ENCODE measurements at places on chromosomes 2 and 18.
A peak's percentile ranks its signal among the peaks of the same experiment; 100 is the strongest.

GRCh38 chr2:216429428-216429827, 17.1 kb downstream of the SMARCAL1 start:
- no peak for DNase-seq

- DNase-seq = no peak
These were observed 20.1 kb upstream of the PPP3R1 start for GRCh38 chr2:68272246-68272994.

DNA sequence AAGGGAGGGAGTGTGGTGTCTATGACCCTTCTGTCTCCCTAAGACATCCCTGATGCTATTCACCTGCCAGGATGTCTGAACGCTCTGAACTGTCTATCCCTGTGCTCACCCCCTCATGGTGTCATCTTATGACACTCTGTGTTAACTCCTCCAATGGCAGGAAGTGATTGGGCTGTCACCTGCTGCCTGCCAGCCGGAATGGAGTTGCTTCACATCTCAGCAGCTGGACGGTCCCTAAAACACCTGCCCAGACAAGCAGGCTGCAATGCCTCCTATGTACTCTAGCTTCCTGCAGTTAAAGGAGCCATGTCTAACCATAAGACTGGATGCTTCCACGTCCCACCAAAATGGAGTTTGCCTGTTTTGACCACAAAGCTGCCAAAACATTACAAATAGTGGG, 99.9 kb downstream of the CPO start:
- no peak for DNase-seq

DNA sequence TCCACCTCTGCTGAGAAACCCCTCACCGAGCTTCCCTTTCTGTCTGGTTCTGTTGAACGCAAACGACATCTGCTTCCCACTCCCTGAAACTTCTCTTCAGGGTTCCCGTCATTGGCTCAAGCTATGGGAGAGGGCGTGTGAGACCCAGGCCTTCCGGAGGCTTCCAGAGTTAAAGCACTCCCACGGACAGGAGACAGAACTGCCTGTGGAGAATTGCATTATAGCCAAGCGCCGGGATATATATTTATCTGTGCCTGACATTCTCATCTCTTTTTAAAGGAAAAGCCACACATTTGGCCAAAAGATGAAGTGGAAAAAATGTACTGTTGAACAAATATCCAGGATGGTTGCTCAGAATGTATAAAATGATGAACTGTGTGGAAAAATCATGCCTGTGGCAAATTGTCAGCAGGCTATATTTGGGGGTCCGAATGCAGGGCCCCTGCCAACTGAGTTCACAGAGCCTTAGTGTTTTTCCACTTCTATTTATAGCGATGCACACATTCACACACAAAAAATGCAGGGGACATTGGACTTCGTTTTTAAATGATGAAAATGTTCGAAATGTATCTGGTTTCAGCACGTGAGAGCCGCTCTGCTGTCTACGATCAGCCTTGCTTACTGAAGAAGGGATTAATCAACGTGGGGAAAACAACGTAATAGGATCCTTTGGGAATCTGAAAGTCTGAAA, 59.5 kb downstream of the E2F6 start:
- no peak for DNase-seq

GRCh38 chr2:134099273-134099672, 154.6 kb upstream of the MGAT5 start:
- DNase-seq = no peak

DNA sequence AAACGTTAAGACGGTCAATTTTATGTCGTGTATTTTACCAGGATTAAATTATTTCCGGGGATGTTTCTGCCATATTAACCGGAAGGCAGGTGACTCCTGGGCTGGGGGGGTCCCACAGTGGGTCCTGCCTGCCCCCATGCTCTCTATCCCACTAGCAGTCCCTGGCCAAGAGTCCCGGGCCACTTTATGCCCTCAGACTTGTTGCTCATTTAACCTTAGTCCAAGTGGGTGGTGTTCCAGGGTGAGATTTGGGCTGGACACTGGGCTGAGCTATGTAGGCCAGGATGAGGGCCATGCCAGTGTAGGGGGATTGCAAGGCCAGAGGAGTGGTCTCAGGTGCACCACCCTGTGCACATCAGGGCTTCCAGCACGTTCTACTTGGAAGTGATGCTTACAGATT, 24.1 kb downstream of the TWIST2 start:
- no peak for DNase-seq

- no peak for DNase-seq
These were observed 4.6 kb downstream of the DOCK10 start for GRCh38 chr2:225037415-225038230.

DNA sequence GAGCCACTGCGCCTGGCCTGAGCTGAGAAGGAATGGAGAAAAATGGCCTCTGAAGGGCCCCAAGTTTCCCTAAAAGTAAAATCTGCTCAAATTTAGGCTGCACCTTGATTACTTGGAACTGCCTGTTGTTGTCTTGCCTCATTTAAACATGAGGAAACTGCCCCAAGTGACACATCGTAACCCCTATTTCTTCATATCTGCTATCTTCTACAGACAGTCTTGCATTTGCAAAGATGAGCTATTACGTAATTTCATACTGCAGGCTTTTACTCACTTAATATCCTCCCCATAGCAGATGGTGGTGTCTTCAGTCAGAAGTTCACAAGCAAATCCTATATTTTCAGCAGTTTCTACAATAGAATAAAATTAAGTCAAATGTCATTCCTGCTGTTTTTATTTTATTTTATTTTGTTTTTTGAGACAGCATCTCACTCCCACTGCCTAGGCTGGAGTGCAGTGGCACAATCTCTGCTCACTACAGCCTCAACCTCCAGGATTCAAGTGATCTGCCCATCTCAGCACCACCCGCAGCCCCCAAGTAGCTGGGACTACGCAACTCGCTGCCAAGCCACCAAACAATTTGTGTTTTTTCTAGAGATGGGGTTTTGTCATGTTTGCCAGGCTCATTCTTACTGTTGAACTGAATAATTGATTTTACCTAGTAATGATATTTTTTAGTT, 45.3 kb upstream of the NARS1 start:
- no peak for DNase-seq

- DNase-seq = no peak
These were observed 487.0 kb upstream of the FANCL start for GRCh38 chr2:58727981-58728656.

DNA sequence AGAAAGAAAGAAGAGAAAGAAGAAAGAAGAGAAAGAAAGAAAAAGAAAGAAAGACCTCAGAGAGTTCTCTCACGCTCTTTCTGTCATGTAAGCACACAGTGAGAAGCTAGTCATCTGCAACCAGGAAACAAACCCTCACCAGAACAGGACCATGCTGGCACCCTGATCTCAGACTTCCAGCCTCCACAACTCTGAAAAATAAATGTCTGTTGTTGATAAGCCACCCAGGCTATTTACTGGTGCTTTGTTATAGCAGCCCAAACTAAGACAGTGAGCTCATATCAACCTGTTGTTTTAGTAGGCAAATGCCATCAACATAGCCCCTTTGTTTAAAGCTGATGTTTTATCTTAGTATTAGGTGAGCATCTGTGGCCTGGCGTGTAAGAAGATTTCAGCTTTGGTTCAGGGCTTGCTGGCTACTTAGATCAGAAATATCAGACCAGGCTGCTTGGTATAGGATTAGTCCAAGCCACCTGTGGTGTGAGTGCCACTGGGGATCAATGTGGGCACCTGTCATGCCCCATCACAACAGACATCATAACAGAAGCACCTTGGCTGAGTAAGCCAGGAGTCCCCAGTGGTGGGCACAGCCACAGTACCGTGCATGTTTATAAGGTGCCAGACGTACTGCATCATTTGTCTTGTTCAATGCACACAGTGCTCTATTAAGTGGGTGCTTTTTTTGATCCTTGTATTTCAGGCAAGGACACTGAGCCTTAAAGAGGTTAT, 94.4 kb downstream of the LBH start:
- peak; percentile 40 for DNase-seq

- no peak for DNase-seq
These were observed 107.9 kb downstream of the ALPK2 start for GRCh38 chr18:58520969-58521368.

GRCh38 chr2:71952572-71953188, 195.0 kb downstream of the CYP26B1 start:
- no peak for DNase-seq

GRCh38 chr2:128643221-128644065, 324.8 kb upstream of the HS6ST1 start:
- DNase-seq = no peak

- DNase-seq = no peak
These were observed 43.1 kb downstream of the INHBB start for GRCh38 chr2:120389036-120389391.

- peak; percentile 43 for DNase-seq
These were observed 117.4 kb upstream of the CWC22 start for GRCh38 chr2:180124273-180125139.

DNA sequence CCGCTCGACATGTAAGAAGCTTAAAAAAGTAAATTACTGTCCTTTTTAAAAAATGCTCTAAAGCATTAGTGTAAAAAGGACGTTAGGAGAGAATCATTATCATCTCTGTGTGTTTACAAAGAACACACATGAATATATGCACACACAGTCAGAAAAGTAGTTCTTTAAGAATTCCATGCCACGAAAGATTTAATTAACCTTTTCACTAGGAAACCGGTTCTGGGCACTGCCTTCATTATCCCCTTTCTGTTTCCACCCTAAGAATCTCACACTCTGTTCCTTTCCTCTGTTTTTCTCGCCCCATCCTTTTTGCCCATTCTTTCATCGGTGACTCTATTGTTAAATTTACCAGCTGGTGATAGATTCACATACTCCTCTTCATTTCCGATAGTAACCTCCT, 338.6 kb downstream of the DCC start:
- DNase-seq = no peak

DNA sequence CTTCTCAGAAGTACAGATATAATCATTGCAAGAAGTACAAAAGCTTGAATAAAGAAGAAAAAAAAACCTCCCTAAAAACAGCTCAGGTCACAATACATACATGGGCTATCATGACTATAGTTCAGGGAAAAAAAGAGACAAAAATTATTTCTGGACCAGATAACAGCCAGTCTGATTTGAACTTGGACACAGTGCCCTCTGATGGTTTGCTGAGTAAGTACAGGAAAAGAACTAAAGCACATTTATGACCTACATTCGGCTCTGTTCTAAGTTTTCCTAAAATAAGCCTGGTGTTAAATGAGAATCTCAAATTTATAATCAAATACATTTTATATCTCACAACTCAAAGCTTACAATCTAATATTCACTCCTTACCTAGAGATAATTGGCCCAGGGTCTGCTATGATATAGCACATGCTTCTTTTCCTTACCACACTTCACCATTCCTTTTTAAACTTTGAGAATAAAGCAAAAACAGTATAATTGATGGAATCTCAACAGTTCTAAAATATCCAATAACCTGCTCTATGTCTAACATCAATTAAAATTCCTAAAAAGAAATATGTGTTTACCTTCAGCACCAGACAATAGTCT, 81.1 kb downstream of the RAPH1 start:
- DNase-seq = peak; percentile 53

- no peak for DNase-seq
These were observed 635.5 kb upstream of the NETO1 start for GRCh38 chr18:73503326-73503725.

DNA sequence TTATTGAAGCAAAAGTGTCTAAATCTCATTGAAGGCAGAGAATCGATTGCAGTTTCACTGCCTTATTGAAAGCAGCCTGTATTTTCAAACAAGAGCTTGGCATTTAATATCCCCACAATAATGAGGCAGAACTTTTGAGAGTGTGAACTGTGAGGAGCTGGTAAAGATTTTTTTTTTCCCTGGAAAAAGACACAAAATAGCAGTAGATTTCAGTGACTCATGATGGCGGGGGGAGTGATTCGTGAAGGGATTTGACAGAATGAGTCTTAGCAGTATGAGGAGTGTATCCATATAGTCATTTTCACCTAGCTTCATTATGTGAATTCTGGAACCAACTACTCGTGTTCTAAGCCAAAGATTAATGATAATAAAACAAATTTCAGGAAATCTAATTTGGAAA, 242.9 kb downstream of the ARL6IP6 start:
- no peak for DNase-seq

- DNase-seq = no peak
These were observed 80.8 kb downstream of the FMNL2 start for GRCh38 chr2:152415796-152416195.

- no peak for DNase-seq
These were observed 234.0 kb downstream of the EIPR1 start for GRCh38 chr2:3143602-3144001.

DNA sequence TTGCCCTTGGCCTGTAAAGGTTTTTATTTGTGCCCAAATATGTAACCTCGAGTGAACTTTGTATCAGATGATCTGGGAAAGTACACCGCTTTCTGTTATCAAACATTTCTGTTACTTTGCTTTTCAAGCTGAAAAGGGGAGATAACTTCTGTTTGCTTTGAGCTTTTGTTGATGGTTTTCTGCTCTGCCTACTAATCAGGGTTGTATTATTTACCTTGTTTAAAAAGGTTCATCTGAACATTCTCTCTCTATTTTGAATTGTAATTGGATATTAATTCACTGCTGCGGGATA, 79.4 kb downstream of the XRCC5 start:
- no peak for DNase-seq

DNA sequence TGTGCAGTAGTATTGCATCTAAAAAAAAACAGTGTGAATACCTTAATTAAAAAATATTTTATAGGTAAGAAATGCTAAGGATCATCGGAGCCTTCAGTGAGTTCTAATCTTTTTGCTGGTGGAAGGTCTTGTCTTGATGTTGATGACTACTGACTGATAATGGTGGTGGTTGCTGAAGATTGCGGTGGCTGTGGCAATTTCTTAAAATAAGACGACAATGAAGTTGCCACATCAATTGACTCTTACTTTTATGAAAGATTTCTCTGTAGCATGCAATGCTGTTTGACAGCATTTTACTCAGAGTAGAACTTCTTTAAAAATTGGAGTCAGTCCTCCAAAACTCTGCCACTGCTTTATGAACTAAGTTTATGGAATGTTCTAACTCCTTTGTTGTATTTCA, 36.2 kb downstream of the GLS start:
- DNase-seq = no peak

DNA sequence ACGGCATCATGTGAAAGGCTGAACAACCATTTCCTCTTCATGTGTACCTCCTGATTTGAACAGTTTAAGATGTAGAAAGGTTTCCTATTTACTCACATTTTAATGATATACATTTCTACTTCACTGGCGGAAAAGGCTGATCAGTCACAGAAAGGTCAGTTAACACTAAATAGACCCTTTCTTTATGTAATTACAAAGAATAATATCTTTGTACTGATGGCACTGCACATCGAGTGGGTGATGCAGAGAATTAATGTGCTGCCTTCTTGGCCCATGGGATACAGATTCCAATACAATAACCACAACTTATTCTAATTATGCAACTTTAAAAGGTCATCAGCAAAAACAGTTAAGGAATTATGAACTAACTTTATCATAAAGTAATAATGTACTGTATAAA, 328.5 kb upstream of the KLHL14 start:
- DNase-seq = no peak

- DNase-seq = no peak
These were observed 290.2 kb downstream of the SOX11 start for GRCh38 chr2:5982193-5982902.
